SK-N-MC (cell line): ENCODE measurements at places on chromosomes 2 and 18.

DNA sequence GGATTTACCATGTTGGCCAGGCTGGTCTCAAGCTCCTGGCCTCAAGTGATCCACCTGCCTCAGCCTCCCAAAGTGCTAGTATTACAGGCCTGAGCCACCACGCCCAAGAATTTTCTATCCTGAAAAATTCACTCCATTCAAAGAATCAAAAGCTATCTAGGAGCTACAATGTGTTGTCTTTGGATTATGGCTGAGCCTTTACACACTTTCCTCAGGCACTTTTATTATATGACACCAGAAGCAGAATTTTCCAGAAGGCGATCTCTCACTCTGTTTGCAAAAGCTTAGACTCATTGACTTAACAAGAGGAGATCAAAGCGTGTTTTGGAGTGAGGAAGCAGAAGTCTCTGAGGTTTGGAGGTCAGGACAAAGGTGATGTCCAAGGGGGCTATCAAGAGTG is 3.6 kb downstream of the FAM124B start:
- no peak for DNase-seq

- DNase-seq: no peak
These were observed 21.5 kb downstream of the THNSL2 start for GRCh38 chr2:88191722-88192042.

- DNase-seq: no peak
These were observed 14.5 kb upstream of the DSC3 start for GRCh38 chr18:31057051-31057450.

- DNase-seq: no peak
These were observed 388.0 kb upstream of the SYT4 start for GRCh38 chr18:43665105-43665788.

- DNase-seq: no peak
These were observed 196.8 kb upstream of the VRK2 start for GRCh38 chr2:57849843-57850242.

GRCh38 chr2:109457366-109457765 is 156.4 kb downstream of the SEPTIN10 start:
- DNase-seq: no peak

GRCh38 chr2:240507778-240508251 is 50.0 kb downstream of the ANKMY1 start:
- DNase-seq: no peak

DNA sequence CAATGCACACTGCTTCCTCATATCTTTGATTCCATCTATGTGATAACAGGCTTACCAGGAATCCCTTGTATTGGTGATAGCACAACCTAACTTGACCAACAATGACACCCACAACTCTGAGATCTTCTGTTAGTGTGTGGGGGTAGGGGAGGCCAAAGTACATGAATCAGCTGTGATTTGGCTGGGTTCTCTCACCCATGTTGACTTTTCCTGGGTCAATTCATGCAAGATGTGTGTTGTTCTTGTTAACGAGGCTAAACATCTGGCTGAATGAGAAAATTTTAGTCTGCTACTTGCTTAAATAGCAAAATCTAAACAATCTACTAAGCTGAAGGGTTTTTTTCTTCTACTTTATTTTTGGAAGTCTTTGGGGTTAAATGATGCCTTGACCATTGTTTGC is 341.2 kb upstream of the SLC14A2 start:
- no peak for DNase-seq

DNA sequence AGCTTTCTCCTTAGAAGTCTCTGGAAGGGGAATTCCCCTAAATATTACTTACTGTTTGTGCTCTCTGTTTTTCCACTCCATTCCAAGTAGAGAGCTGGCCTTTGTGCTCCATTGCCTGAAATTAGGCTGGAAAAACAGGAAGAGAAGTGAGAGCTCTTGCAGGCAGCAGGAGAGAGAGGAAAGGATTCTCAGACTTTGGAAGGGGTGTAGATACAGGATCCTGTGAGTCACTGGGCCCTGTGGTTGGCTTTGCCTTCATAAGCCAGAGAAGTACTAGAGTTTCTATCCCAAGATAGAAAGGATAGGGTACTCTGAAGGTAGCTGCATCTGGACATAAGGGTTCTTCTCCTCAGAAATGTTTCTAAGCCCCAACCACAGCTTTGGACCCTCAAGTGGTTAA is 188.9 kb downstream of the CMPK2 start:
- no peak for DNase-seq

DNA sequence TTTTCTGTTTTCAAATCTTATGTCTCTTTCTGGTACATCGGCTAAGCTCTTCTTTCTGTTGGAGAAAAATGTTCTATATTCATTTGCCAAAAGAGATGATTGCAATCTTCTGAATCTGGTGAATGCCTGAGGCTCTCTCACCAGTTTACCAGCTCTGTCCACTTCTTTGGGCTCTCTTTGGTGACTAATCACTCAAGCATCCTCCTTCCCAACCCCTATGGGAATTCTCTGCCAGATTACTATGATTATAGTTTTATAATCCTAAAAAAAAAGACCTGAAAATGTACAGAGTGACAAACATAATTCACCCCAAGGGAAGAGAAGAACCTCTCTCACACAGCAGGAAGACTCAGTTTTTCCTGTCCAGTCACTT is 187.3 kb downstream of the CAMKMT start:
- no peak for DNase-seq

DNA sequence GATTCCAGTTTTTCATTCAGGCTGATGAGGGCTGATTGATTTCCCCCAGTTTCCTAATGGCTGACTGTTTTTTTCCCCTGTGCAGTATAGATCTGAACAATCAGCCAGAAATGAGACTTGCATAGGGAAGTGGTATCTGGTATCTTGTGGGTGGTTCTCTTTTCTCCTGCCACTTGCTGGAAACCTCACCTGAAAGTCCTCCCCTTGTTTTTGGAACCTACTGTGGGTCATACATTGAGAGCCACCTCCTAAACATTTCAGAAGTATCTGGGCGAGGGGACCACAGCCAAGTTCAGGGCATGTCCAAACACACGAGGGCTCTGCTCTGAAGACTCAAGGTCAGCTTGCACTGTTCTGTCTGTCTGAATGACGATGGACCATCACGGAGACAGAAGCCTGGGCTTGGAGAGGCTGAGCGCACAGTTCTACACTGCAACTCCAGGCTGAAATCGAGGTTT is 19.3 kb downstream of the ALPK2 start:
- no peak for DNase-seq

GRCh38 chr2:206083602-206084438 is 2.2 kb downstream of the INO80D start:
- no peak for DNase-seq

GRCh38 chr2:25899404-25899970 is 21.2 kb upstream of the ASXL2 start:
- DNase-seq: no peak

DNA sequence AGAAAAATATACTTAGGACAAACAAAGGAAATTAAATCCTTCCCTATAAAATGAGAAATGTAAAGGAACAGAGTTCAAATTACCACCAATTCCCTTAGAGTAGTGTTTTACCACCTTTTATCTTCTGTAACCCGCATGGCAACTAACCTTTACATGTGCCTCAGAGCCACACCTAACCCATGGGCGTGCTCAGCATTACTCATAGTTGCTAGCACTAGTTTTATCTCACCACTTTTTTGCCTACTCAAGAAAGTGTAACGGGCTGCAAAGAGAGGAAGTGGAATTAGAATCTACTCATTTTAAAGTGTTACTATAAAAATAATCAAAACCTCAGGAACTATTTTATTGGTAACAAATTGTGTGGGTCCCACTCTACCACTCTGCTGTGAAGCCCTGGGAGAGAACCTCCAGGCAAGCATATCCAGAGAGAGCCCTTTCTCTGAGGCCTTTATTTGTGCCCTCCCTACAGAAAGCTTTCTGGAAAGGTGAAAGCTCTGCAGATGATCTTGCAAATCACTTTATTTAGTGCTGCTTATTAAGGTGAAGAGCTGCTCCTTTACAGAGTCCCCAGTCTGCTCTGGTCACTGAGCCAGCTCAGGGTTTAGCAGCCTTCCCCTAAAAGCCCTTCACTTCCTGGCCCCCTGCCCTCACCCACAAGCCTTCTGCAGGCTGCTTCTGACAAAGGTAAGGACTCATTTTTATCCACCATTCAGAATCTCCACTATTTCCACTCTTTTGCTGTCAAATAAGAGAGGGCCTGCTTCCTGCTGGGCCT is 98.8 kb downstream of the TRABD2A start:
- no peak for DNase-seq

GRCh38 chr2:52968043-52968442 is 799.6 kb upstream of the CHAC2 start:
- DNase-seq: no peak

DNA sequence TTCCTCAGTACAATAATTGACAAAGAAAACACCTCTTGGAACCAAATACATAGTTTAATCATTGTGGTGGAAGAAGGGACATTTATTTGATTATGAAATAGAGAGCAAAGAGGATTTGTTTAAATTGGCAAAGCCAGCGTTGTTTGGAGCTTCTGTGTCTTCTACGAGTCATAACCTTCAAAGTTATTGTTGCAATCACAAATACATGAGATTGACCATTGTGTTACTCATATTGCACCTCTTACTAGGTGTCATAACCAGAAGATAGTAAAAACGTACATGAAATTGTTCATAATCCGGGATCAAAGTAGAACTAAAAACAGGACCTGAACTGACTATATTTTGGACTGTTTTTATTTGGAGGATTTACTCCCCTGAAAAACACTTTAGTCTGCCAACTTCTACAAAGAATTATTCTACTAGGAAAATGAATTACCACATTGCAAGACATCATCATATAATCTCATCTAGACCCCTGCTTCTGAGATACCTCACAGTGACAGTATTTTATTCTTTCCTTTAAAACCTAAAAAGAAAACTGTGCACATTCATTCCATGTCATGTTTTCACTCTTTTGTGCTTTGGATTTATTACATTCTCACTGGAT is 151.7 kb upstream of the KLF7 start:
- no peak for DNase-seq

- DNase-seq: no peak
These were observed 96.6 kb downstream of the TMEM17 start for GRCh38 chr2:62409442-62409841.

- no peak for DNase-seq
These were observed 61.3 kb upstream of the FHL2 start for GRCh38 chr2:105460048-105460732.

DNA sequence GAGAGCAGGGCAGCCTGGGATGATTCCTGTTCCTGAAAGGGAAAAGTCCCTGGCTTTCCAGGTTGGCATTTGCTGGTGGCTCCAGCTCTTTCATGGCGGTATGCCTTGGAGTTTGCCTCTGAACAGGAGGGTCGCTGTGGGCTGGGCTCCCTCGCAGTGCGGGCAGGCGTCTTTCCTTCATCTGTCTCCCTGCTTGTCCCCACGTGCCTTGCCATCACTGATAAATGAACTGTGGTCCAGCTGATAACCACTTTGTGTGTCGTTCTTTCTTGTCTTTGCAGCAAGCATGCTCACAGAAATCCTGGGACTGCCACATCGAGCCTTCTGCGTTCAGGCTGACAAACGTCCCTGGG is 35.3 kb downstream of the SMIM21 start:
- DNase-seq: no peak

GRCh38 chr2:46871976-46872381 is 43.6 kb downstream of the MCFD2 start:
- no peak for DNase-seq

- DNase-seq: no peak
These were observed 26.4 kb downstream of the DNMT3A start for GRCh38 chr2:25315316-25315680.

DNA sequence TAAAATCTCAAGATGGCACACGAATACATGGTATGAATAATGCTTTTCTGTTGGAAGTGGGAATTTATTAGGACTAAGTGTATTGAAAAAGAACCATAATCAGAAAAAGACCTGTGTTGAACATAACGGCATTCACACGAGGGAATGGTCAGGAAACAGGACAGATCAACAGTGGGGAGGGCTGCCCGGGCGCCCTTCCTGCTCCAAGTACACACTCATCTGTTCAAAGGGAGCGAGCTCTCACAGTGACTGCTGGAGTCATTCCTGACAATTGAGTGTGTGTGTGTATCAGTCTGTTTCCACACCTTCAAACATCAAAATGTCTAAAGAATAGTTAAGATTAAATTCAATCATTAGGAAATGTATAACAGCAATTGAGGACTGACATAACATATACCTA is 167.2 kb downstream of the HDAC4 start:
- DNase-seq: no peak

- no peak for DNase-seq
These were observed 122.3 kb downstream of the LYPD6B start for GRCh38 chr2:149160701-149161217.

- DNase-seq: no peak
These were observed 540 bp upstream of the RAB10 start for GRCh38 chr2:26033270-26033817.

DNA sequence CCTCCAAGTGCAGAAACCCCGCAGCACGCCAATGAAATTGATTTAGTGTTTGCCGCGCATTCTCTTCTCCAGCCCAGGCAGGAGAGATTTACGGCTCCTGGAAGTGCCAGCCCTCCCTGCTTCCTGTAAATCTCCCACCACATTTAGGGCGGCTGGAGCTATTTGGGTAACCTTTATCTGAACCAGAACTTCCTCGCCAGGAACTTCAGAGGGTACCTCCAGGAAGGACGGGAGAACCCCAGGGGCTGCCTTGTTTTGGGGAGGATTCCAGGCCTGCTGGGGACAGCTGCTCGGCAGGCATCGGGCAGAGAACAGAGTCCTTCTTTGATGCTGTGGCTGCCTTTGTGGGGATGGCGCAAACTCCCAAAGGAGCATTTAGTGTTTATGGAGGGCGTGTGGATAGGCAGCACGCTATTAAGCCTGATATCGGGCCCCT is 122.0 kb upstream of the MYCN start:
- no peak for DNase-seq

DNA sequence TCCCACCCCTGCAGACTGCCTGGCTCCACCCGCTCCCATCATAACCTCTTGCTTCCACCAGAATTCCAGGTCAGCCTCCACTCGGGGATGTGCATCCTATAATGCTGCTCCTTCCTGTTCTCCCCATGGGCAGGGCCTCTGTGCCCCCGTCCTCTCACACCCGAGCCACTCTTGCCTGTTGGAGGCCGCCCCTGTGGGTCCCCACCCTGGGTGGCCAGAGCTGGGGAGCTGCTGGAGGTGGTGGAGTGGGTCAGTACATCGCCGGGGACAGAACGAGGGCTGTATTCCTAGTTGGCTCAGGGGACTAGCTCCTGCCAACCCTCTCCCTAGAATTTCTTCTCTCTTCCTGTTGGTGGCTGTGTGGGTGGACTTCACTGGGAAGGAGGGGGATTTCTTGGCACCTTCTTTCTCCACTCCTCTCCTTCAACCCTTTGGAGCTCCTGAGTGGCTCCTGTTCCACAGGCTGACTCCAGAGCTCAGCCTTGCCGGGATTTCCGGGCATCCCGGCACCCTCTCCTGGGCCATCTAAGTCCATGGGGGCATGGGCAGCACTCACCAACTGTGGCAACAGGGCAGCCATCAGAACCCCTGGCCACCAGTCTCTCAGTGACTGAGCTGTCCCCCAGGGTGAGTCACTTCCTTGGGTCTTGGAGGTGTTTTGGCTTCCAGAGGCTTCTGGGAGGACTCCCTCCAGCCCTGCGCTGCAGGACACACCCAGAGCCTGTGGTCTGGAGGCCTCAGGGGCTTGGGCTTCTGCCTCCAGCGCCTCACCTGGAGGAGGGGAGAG is 88.2 kb upstream of the MCFD2 start:
- no peak for DNase-seq
